ENCODE measurements at places on chromosomes 11 and 22.

- no peak for DNase-seq
These were observed 651 bp upstream of the C11orf42 start for GRCh38 chr11:6204706-6205105.

DNA sequence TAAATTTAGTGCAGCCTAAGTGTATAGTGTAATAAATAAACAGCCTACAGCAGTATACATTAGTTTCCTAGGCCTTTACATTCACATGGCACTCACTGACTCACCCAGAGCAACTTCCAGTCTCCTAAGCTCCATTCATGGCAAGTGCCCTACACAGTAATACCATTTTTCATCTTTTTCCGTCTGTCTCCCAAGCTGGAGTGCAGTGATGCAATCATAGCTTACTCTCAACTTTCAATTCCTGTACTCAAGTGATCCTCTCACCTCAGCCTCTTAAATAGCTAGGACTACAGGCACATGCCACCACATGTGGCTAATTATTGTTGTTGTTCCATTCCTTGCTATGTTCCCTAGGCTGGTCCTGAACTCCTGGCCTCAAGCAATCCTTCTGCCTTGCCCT, 54.4 kb downstream of the FCHSD2 start:
- DNase-seq = no peak

DNA sequence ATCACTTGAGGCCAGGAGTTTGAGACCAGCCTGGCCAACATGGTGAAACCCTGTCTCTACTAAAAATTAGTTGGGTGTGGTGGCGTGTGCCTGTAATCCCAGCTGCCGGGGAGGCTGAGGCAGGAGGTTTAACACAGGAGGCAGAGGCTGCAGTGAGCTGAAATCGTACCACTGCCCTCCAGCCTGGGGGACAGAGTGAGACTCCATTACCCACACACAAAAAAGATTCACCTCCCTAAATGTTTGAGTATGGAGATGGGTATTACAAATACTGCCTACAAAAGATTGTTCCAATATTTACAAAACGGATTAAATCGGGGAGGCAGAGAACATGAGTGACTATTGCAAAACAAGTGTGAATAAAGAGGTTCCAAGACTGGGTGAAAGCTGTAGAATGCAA, 98.3 kb downstream of the PICALM start:
- no peak for DNase-seq

- no peak for DNase-seq
These were observed 173.2 kb downstream of the DSCAML1 start for GRCh38 chr11:117623831-117624271.

DNA sequence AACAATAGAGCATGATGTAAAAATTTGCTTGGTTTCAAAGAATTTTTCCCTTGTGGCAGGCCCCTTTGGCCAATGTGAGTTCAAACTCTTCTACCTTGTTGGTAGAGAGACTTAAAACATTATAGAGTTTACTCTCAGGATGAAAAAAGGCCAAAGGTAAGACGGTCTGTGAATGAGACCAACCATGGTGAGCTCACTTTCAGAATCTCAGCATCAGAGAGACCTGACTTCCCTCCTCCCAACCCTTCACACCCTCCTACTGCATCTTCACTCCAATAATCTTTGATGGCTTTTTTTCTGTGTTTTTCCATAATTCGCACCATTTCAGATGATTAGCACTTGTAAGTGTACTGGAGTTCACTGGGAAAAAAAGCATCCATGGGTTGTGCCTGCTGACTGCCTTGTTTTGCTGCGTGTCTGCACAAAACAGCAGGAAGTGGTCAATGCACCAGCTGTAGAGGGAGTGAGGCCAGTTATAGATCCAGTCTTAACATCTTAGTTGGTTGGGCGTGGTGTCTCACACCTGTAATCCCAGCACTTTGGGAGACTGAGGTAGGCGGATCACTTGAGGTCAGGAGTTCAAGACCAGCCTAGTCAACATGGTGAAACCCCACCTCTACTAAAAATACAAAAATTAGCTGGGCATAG, 64.1 kb downstream of the SLC1A2 start:
- no peak for DNase-seq

- DNase-seq = no peak
These were observed 56.3 kb downstream of the KREMEN1 start for GRCh38 chr22:29128891-29129807.

GRCh38 chr11:44957776-44958564, 7.3 kb upstream of the TP53I11 start:
- DNase-seq = no peak

- no peak for DNase-seq
These were observed 28.0 kb downstream of the SWAP70 start for GRCh38 chr11:9691865-9692264.
